Activated naive CD8-positive, alpha-beta T cell treated with anti-CD3 and anti-CD28 coated beads, Interleukin-2, amount 10 ng/mL, durations not matched to agents 7 days and 5 days (primary cell): ENCODE measurements at places on chromosomes 2 and 18. TPM values are rescaled to one million over a fixed set of nuclear protein-coding genes. Genes with fewer than 3 reads are reported as not detected.

DNA sequence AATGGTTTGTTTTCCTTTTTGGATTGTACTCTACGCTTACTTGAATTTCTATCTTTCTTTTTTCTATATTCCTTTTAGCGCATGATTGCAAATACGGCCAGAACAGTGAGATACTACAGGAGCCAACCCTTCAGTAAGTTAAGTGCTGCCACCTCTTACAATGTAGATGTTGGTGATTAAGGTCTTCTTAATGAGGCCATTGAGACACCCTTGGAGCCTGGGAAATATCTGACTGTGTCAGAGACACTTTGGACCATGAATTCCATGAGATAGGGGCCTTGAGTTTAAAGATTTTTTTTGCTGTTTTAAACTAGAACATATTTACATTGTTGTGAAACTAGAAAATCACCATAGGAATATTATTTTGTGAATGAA is 27.1 kb upstream of the MAP3K20 start:
- H3K36me3 ChIP-seq = no peaks in the 10 kb centered on the region
- DNase-seq = no peak
- peaks cover 5% of the 10 kb centered on the region for H3K27me3 ChIP-seq
- H3K4me3 ChIP-seq = no peak overlapping the region
- H3K4me1 ChIP-seq = peaks cover 1% of the 10 kb centered on the region

- no peaks in the 10 kb centered on the region for H3K36me3 ChIP-seq
- DNase-seq = no peak
- no peak overlapping the region for H3K27ac ChIP-seq
- no peak overlapping the region for H3K4me3 ChIP-seq
Observed at GRCh38 chr2:146278881-146279280, 1565.9 kb upstream of the ACVR2A start.

DNA sequence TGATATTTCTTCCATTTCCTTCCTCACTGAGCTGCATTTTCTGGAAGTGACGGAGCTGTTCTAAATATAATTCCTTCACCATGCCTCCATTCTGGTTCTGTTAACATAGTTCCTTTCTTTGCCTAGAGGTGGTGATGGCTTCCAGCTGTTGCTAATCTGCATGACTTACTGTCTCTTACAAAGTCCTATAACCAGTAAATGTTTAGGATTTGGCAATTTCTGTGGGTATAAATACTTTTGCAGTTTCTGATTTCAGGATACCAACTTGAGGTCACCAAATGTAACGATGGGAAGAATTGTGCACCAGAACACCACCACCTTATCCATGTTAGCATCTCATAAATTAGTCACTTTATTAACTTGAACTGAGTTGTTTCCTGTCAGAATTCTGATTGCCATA is 101.7 kb upstream of the FN1 start:
- no peak overlapping the region for H3K27ac ChIP-seq
- DNase-seq = no peak

DNA sequence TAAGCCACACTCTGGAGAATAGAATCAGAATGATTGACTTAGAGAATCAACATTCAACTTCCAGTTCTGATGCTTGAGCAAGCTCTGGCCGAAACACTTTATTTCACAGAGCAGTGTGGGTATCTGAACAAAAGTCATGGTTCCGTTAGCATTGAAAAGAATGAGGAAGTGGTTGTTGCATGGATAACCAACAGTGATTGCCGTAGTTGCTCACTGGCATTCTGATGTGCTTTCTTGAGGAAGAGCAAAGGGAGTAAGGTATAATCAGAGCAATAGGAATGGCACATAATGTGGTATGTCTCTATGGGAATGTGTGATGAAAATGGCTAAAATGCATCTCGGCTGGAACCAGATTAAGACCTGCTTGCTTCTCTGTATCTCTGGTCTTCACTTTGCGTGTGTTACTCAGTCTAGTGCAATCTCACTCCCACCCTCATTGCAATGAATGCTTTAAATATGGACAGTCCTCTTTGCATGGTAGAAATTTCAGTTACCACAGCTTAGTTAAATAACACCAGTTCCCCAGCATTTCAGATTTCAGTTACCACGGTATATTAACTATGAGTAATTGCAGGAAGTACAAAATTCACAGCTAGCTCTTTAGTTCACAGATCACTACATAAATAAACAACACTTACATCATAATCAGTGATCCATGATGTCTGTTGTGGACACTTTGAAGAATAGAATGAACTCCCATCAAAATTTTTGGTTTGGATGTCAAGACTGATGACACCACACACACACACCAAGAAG is 7.8 kb upstream of the RAB12 start:
- H3K4me1 ChIP-seq = peaks cover 14% of the 10 kb centered on the region
- H3K36me3 ChIP-seq = no peaks in the 10 kb centered on the region
- peaks cover 25% of the 10 kb centered on the region for H3K27me3 ChIP-seq
- no peak overlapping the region for H3K27ac ChIP-seq
- DNase-seq = no peak
- no peak overlapping the region for H3K4me3 ChIP-seq

Gene GNLY
- 27.5 TPM for total RNA-seq

Gene MAP3K19
- total RNA-seq = not detected
